ENCODE measurements at places on chromosomes 13 and 19. TPM values are rescaled to one million over a fixed set of nuclear protein-coding genes. Genes with fewer than 3 reads are reported as not detected.

Gene TJP3
- 96.1 TPM for polyA plus RNA-seq

- H3K27me3 ChIP-seq: no peaks in the 10 kb centered on the region
- no peaks in the 10 kb centered on the region for H3K4me1 ChIP-seq
- H3K4me3 ChIP-seq: no peak overlapping the region
Observed at GRCh38 chr13:58767566-58767965, 1136.0 kb downstream of the PCDH17 start.

Gene SIGLEC12
- 1.2 TPM for polyA plus RNA-seq

DNA sequence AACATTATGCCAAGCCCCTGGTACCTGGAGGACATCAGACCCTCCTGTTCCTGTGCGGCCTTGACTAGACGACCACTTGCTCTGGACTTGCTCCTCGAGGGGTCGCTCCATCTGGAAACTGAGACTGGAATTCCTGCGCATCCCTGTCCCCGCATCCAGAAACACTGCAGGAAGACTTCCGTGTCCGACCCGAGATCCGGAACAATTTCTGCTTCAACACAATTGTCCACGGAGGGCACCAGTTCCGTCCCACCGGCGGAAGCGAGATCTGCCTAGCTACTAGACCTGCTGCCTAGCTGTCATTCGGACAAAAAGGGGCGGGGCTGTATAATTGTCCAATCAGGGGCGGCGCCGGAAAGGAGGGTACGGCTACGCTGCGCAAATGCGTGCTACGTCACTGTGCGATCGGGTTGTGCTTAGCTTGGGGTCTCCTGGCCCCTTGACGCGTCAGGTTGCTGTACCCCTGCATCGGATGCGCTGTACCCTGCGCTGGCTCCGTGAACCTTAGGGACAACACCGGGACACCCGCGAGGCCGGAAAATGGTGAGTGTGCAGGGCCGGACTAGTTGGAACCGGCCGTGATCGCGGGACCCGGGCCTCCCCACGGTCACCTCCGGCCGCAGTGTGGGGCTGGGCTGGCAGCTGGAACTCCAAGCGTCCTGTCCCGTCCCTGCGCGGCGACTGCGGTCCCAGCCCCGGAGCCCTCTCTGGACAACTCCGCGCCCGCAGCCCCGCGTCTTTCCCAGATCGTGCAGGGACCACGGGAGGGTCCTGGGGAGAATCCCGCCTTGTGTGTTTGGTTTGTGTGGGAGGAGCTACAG is at the start of the genes ZNF490 and ZNF791:
Gene ZNF490 (minus strand): TSS at position 274 of the 821 bp plus-strand sequence. CDS start 133 bp downstream, at position 141.
Gene ZNF791 (plus strand): TSS at position 381 of the 821 bp plus-strand sequence. CDS start 160 bp downstream, at position 541.
- peaks cover 69% of the 10 kb centered on the region for H3K36me3 ChIP-seq
- peaks cover 67% of the 10 kb centered on the region for H3K4me1 ChIP-seq
- peak within 1 kb of the TSS; percentile 99 for H3K27ac ChIP-seq
- no peaks in the 10 kb centered on the region for H3K27me3 ChIP-seq

DNA sequence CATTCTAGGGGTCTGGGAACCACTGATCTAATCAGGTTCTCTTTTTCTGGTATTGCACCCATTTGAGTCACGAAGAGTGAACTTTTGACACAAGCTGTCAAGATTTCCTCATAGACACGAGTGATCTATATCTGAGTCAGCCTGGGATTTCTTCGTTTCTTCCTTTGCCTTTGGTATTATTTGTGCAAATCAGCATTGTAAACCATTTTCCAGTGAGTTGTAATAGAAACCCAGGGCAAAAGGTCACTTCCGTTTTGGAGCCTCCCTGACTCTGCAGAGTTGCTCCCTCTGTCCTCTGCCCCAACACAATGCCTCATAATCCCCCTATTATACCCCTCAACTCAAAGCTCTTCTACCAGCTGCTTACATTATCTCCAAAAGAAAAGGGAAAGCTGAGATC is 615.1 kb downstream of the EFNB2 start:
- H3K4me3 ChIP-seq: no peak overlapping the region
- no peaks in the 10 kb centered on the region for H3K4me1 ChIP-seq
- no peak overlapping the region for H3K27ac ChIP-seq
- no peaks in the 10 kb centered on the region for H3K36me3 ChIP-seq
- no peaks in the 10 kb centered on the region for H3K27me3 ChIP-seq

GRCh38 chr13:89687066-89687465 is 1660.4 kb upstream of the MIR17HG start:
- no peaks in the 10 kb centered on the region for H3K4me1 ChIP-seq
- H3K4me3 ChIP-seq: no peak overlapping the region
- H3K27me3 ChIP-seq: no peaks in the 10 kb centered on the region
- H3K36me3 ChIP-seq: no peaks in the 10 kb centered on the region
- DNase-seq: no peak
- no peak overlapping the region for H3K27ac ChIP-seq

DNA sequence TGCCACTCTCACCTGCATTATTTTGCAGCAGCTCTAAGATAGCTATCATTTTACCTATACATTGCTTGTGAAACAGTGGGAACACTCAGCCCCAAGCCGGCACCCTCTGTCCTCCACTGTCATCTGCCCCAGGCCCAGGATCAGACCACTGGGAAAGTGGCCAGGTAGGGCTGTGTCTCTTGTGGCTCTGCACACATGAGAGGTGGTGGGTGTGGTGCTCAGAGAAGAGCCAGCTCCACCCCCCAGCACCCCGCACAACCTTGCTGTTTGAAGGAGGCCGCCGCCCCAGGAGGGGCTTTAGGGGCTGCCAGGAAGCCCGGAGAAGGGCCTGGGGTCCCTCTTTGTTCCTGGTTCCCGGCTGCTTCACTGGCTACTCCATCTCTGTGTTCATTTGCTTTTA is 26.6 kb downstream of the PPP1R37 start:
- no peak overlapping the region for H3K27ac ChIP-seq
- no peak for DNase-seq
- no peaks in the 10 kb centered on the region for H3K36me3 ChIP-seq
- H3K4me1 ChIP-seq: peaks cover 100% of the 10 kb centered on the region

Gene CNFN
- 2.4 TPM for polyA plus RNA-seq

Gene CEACAM3
- 0.31 TPM for polyA plus RNA-seq

Data from stomach (tissue), 19 donors.